Ascending aorta (tissue), 2 donors: ENCODE measurements at places on chromosomes 12 and 14. TPM values are rescaled to one million over a fixed set of nuclear protein-coding genes. Genes with fewer than 3 reads are reported as not detected.

DIO2 gene
- total RNA-seq: 17.8 TPM

HAL gene
- 1.5 TPM for total RNA-seq

- H3K27me3 ChIP-seq: no peaks in the 10 kb centered on the region
- H3K4me1 ChIP-seq: peaks cover 7% of the 10 kb centered on the region
- no peak overlapping the region for H3K4me3 ChIP-seq
- DNase-seq: no peak
These were observed 115.3 kb downstream of the RAD51B start for GRCh38 chr14:67934862-67935261.

- DNase-seq: no peak
- no peaks in the 10 kb centered on the region for H3K27me3 ChIP-seq
- no peak overlapping the region for H3K27ac ChIP-seq
- no peaks in the 10 kb centered on the region for H3K36me3 ChIP-seq
- H3K4me1 ChIP-seq: peaks cover 8% of the 10 kb centered on the region
These were observed 55.0 kb downstream of the IGF1 start for GRCh38 chr12:102425109-102426039.

- H3K36me3 ChIP-seq: no peaks in the 10 kb centered on the region
- H3K27ac ChIP-seq: no peak overlapping the region
- no peak for DNase-seq
- H3K27me3 ChIP-seq: no peaks in the 10 kb centered on the region
- H3K4me1 ChIP-seq: no peaks in the 10 kb centered on the region
These were observed 41.2 kb downstream of the NEUROD4 start for GRCh38 chr12:55061024-55061423.

DNA sequence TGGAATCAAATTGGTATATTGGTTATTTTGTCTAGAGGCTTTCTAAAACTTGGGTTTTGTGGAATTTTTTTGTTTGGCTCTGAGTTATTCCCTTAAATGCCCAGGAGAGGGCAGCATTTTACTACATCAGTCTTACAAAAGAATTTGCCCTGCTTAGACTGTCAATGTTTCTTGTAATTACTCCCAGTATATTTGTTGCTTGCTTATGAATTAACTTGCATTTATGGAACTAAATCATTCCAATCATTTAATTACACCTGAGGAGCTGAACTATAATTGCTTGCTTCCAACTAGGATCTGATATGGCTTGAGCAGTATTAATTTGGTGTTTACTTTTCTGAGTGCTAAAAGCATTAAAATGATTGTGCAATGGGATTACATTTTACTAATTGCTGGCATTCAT is 48.7 kb downstream of the MIPOL1 start:
- H3K27ac ChIP-seq: no peak overlapping the region
- no peaks in the 10 kb centered on the region for H3K4me1 ChIP-seq
- no peaks in the 10 kb centered on the region for H3K27me3 ChIP-seq

- no peak overlapping the region for H3K4me3 ChIP-seq
- no peak for DNase-seq
- no peaks in the 10 kb centered on the region for H3K27me3 ChIP-seq
- H3K36me3 ChIP-seq: no peaks in the 10 kb centered on the region
- H3K4me1 ChIP-seq: peaks cover 40% of the 10 kb centered on the region
These were observed 97.5 kb downstream of the LRRC74A start for GRCh38 chr14:76923431-76924370.

DNA sequence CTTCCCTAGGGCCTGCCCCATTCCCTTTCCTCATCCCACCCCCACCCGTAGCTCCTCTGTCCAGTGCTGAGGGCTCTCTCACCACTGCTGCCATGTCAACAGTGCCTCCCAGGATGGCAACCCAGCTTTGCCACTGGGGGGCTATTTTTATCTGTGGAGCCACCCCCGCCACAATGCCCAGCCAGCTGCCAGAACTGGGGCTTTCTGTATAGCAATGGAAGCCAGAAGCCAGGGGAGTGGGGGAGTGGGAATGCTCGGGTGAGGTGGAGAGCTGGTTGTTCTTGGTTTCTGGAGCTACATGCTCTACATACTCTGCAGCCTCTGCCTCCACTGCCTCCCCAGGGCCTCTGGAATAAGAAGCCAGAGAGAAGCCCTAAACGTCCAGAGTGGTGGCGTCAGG is 8.9 kb downstream of the PDE1B start:
- no peak for DNase-seq
- no peaks in the 10 kb centered on the region for H3K4me1 ChIP-seq
- H3K4me3 ChIP-seq: no peak overlapping the region
- H3K36me3 ChIP-seq: no peaks in the 10 kb centered on the region
- H3K27me3 ChIP-seq: no peaks in the 10 kb centered on the region

DNA sequence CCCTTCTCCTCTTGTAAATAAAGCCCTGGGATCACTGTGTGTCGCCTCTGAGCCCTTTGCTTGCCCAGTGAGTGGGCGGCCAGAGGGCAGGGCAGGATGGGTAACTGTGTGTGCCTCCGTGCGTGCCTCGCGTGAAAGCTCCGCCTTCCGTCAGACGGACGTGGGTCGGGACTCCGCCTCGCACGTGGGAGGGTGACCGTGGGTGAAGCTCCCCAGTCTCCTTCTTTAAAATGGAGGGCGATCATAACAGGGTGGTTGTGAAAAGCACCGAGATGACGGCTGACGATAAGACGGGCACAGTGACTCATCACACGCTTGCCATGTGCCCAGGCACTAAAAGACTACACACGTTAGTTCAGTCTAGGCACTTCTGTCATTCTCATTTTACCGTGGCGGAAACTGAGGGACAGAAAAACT is 9.2 kb downstream of the PHB2 start:
- no peaks in the 10 kb centered on the region for H3K27me3 ChIP-seq
- peak overlapping the region; percentile 64 for H3K27ac ChIP-seq
- no peak for DNase-seq
- H3K36me3 ChIP-seq: peaks cover 12% of the 10 kb centered on the region
- no peaks in the 10 kb centered on the region for H3K4me1 ChIP-seq
- no peak overlapping the region for H3K4me3 ChIP-seq
